ENCODE measurements at places on chromosomes 7 and 10. TPM values are rescaled to one million over a fixed set of nuclear protein-coding genes. Genes with fewer than 3 reads are reported as not detected.

FAM180A gene
- total RNA-seq, result not detected

CALML3 gene
- not detected for total RNA-seq

LRGUK gene
- total RNA-seq, result 0.32 TPM

MMRN2 gene
- total RNA-seq, result 0.81 TPM

MMD2 gene
- not detected for total RNA-seq

LIPF gene
- not detected for total RNA-seq

PLXDC2 gene
- 0.02 TPM for total RNA-seq

THSD7A gene
- 1.5 TPM for total RNA-seq

ESYT2 gene
- 57.4 TPM for total RNA-seq

SUN3 gene
- total RNA-seq, result not detected

EPHB6 gene
- total RNA-seq, result 0.40 TPM

MSRB2 gene
- 18.7 TPM for total RNA-seq

INSYN2A gene
- total RNA-seq, result 1.4 TPM

ENTPD1 gene
- total RNA-seq, result 0.02 TPM

LEP gene
- total RNA-seq, result not detected

ELN gene
- 0.08 TPM for total RNA-seq

ABLIM1 gene
- 34.2 TPM for total RNA-seq

COL13A1 gene
- total RNA-seq, result 0.63 TPM

TCTN3 gene
- 45.4 TPM for total RNA-seq

PLEKHS1 gene
- total RNA-seq, result 0.09 TPM

IL15RA gene
- total RNA-seq, result 5.0 TPM

TNRC18 gene
- total RNA-seq, result 39.8 TPM

GIMAP4 gene
- total RNA-seq, result not detected

ELOVL3 gene
- total RNA-seq, result 0.30 TPM

ANKRD7 gene
- total RNA-seq, result 0.36 TPM

EBLN1 gene
- total RNA-seq, result 0.21 TPM

ANKRD1 gene
- total RNA-seq, result 6.5 TPM

FAM25G gene
- not detected for total RNA-seq

FAM13C gene
- total RNA-seq, result 0.06 TPM

ADGRA1 gene
- 0.09 TPM for total RNA-seq

GPAM gene
- total RNA-seq, result 5.7 TPM

ZNF117 gene
- 0.28 TPM for total RNA-seq

NME8 gene
- total RNA-seq, result not detected

SLC18A3 gene
- total RNA-seq, result not detected

FUOM gene
- total RNA-seq, result 16.2 TPM

PPP1R17 gene
- total RNA-seq, result not detected
